Aorta (tissue), 5 donors: ENCODE measurements at places on chromosomes 16 and 17. TPM values are rescaled to one million over a fixed set of nuclear protein-coding genes. Genes with fewer than 3 reads are reported as not detected.

Gene FNDC8
- polyA plus RNA-seq, result not detected

Gene SLC4A1
- 0.25 TPM for polyA plus RNA-seq

Gene KCNG4
- 0.13 TPM for polyA plus RNA-seq

Gene ENPP7
- polyA plus RNA-seq, result 10.9 TPM

Gene NOD2
- polyA plus RNA-seq, result 0.38 TPM

Gene ALOX15
- not detected for polyA plus RNA-seq

Gene KCTD19
- not detected for polyA plus RNA-seq

Gene TNP2
- not detected for polyA plus RNA-seq

Gene CD300LB
- polyA plus RNA-seq, result 1.1 TPM

Gene SPN
- not detected for polyA plus RNA-seq

Gene COA3
- polyA plus RNA-seq, result 75.9 TPM

Gene MT1E
- 606 TPM for polyA plus RNA-seq

Gene TMEM235
- not detected for polyA plus RNA-seq

Gene TAC4
- polyA plus RNA-seq, result not detected

Gene CD300C
- polyA plus RNA-seq, result 0.28 TPM

Gene PIK3R6
- 0.10 TPM for polyA plus RNA-seq

Gene DHODH
- 3.0 TPM for polyA plus RNA-seq

Gene PRR29
- 0.10 TPM for polyA plus RNA-seq

Gene TPSB2
- 4.9 TPM for polyA plus RNA-seq

Gene CCL7
- polyA plus RNA-seq, result not detected

Gene NDUFAF8
- 46.5 TPM for polyA plus RNA-seq

Gene SLC38A8
- polyA plus RNA-seq, result not detected

Gene FBXL16
- not detected for polyA plus RNA-seq

Gene EME1
- 0.49 TPM for polyA plus RNA-seq
